ENCODE measurements at places on chromosomes 2 and 18.

GRCh38 chr2:47488870-47489584, 86.1 kb downstream of the MSH2 start:
- DNase-seq: no peak

DNA sequence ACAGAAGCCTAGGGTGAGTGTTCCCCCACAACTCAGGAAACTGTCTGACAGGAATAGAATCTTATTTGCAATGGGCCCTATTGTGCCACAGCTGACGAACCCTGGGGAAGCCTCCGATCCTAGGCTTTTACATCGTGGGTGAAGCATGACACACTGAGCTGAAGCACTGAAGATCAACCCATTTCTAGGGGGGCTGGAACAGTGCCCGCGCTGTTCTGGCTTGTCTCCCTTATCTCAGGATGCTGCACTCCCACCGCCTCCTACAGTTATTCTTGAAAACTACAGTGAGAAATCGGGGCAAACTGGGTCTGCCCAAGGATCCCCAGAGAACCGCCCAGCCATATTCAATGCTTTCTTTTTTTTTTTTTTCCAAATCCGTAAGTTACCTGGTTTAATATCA, 41.1 kb downstream of the NETO1 start:
- no peak for DNase-seq

DNA sequence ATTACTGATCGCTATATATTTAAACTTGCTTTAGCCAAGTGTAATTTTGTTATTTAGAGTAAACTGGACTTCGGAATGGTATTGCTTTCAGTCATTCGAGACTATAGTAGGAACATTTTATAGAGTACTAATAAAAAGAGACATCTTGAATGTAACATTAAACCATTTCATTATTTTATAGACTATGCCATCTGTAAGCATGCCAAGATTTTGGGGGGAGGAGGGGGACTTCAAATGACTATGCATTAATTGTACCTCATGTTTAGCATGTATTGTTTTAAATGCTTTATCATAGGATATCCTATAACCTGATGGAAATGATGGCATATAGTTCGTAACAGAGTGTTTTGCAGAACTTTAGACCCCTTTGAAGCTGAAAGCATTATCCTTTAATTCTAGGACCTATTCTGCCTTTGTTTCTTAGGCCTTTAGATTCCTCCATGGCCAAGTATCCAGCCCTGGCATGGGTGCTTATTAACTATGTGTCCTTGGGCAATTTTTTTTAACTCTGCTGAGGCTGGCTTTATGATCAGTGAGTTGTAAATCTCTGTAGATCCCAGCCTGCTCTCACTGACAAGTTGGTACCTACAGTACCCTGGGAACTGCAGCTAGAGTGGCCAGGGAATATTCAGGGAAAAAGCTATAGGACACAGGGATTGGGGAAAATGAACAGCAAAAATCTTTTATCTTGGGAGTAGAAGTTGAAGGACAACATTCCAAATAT, 93.4 kb downstream of the PARD3B start:
- DNase-seq: no peak

- no peak for DNase-seq
Measured at GRCh38 chr2:27448381-27448780, 6.2 kb downstream of the KRTCAP3 start.

GRCh38 chr18:49672853-49673252, 111.0 kb downstream of the LIPG start:
- no peak for DNase-seq

GRCh38 chr18:61939046-61939674, 46.4 kb upstream of the RNF152 start:
- no peak for DNase-seq
